ENCODE measurements at places on chromosomes 4 and X. TPM values are rescaled to one million over a fixed set of nuclear protein-coding genes. Genes with fewer than 3 reads are reported as not detected.

GRCh38 chr4:156252358-156252921 is 298.8 kb upstream of the CTSO start:
- no peak for DNase-seq

DNA sequence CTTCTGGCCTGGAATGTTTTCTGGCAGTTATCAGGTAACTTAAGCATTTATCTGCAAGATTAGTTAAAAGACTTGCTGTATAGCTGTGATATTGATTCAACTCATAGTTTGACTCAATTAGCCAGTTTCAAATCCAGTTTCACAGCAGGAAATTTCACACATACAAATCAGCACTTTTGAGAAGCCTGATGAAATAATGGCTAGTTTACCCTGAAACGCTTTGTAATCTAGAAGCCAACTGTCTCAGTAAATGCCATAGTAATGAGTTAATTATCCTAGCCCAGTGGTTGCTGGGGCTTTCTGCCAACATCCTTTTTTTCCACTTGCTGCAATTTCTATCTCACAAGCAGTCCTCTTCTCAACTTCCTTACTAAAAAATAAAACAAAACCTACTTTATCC is 53.1 kb downstream of the ARHGEF38 start:
- DNase-seq: no peak

GRCh38 chr4:168621806-168622589 is 125.1 kb downstream of the PALLD start:
- DNase-seq: no peak

DNA sequence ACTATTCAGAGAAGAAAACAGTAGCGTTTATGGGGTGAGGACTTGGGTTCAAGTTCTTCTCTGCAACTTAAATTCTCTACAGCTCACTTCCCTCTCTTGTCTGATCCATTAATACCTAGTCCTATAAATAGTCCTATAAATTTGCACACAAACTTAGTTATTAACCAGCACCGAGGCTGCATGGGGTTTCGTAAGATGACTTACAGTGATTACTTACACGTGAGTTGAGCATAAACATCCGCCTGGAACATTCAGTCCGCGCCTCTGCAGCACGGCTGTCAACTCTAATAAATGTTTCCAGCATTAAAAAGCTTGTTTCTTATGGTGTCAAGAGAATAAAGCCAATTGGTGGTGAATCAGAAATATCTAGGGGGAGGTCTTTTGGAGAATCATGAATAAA is 103.0 kb upstream of the ENPP6 start:
- DNase-seq: no peak

- DNase-seq: no peak
Measured at GRCh38 chrX:12149670-12150407, 11.6 kb downstream of the FRMPD4 start.

The PGM2 gene
- total RNA-seq: 37.6 TPM

All from type B pancreatic cell (in vitro differentiated cells).